ENCODE measurements at places on chromosomes 2 and 18.

DNA sequence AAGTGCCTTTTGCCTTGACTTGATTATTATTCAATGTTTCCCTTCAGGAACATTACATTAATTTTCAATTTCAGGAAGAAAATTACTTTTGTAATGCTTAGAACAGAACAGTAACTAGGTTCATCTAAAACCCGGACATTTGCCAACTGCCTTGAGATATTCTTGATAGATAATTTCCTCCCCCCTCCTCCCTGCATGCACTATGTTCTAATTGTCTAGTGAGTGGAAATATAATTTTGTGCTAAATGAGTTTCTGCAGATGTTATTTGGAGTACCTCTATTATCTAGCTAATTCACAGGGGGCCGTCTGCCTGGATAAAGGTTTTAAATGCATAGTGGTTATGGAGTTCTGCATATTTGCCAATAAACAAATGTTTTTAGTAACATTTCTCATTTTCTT, 200.3 kb upstream of the SLC39A10 start:
- DNase-seq, result no peak

- no peak for DNase-seq
Observed at GRCh38 chr2:23393722-23394121, 8.7 kb downstream of the KLHL29 start.

GRCh38 chr18:44733754-44734465, 53.2 kb downstream of the SETBP1 start:
- no peak for DNase-seq

GRCh38 chr2:99780276-99780675, 290.5 kb upstream of the REV1 start:
- DNase-seq, result no peak

GRCh38 chr2:18926631-18927524, 337.5 kb upstream of the NT5C1B start:
- no peak for DNase-seq

- no peak for DNase-seq
Observed at GRCh38 chr2:115694651-115695050, 1252.2 kb downstream of the DPP10 start.

DNA sequence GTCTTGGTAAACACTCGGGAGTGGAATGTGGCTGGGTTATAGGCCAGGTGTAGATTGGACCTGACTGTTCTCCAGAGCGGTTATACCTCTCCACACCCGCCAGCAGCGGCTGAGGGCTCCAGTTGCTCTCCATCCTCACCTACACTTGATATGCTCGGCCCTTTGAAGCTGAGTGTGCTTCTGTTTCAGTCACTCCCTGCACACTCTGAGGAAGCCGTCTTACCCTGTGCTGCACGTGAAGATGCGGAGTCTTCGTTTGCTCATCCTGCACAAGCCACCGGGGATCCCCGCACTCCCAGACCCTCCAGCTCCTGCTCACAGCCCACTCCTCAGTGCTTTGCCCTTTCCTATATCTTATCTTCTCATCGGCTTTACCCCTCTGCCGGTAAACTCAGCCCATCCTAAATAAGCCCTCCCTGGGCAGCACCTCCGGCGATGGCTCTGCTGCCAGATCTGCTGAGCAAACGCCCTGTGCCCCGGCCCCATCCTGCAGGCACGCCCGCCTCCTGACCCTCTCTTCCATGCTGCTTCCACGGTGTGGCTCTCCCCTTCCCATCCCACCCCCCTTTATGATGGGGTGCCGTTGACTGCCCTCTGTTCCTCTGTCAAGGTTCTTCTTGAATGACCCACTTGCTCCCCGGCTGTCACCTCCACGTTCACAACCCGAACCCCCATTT, 47.3 kb upstream of the ODC1 start:
- no peak for DNase-seq

GRCh38 chr2:149064856-149065630, 26.5 kb downstream of the LYPD6B start:
- DNase-seq, result no peak

- DNase-seq, result no peak
Observed at GRCh38 chr18:67463829-67464228, 52.7 kb downstream of the DSEL start.

GRCh38 chr2:152664725-152665124, 52.5 kb downstream of the PRPF40A start:
- no peak for DNase-seq

DNA sequence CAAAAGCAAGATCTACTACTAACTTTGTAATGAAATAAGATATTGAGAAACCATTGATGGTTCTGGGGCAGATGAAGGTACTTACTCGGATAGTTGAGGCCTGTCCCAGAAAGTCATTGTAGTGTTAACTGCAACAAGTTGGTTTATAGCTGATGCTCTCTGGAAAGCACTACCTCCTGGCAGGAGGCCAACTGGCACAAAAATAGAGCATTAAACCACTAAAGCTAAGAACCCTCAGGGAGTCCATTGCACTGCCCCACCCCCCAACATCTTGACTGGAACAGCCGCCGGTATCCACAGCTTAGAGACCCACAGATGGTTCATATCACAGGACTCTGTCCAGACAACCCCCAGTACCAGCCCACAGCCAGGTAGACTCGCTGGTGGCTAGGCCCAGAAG, 552.5 kb upstream of the CRIM1 start:
- no peak for DNase-seq

DNA sequence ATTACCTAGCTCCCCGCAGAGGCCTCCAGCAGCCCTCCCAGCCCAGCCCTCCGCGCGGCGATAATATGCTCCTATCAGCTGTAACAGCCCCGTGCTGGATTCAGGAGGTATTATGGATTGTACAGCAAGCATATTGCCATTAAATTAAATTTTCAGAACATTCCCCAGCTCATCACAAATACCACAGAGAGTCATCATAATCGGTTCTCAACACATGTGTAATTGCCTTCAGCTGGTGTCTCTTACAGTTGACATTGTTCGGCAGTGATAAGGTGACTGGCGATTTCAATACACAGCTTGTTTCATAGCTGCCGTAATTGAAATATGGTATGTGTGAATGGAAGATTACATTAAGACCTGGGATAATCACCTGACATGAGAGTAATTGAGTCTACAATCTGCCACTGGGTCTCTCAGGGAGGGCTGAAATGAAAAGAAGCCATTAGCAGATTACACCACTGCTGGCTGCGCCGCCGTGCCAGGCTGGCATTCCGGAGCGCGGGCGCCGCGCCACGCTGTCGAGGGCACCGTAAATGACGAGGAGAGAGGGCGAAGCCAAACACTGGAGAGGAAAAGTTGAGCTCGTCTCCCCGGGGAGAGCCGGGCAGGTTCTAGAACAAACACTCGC, 549.4 kb upstream of the SALL3 start:
- DNase-seq, result no peak

- no peak for DNase-seq
Observed at GRCh38 chr2:8322634-8323033, 359.2 kb upstream of the ID2 start.
